Naive thymus-derived CD8-positive, alpha-beta T cell (primary cell): ENCODE measurements at places on chromosomes 11 and 22.
A peak's percentile ranks its signal among the peaks of the same experiment; 100 is the strongest.

GRCh38 chr22:44172370-44173108 lies 8.2 kb upstream of the PARVG start:
- no peak for DNase-seq

GRCh38 chr22:40531951-40532900 lies 104.3 kb downstream of the MRTFA start:
- no peak for DNase-seq

DNA sequence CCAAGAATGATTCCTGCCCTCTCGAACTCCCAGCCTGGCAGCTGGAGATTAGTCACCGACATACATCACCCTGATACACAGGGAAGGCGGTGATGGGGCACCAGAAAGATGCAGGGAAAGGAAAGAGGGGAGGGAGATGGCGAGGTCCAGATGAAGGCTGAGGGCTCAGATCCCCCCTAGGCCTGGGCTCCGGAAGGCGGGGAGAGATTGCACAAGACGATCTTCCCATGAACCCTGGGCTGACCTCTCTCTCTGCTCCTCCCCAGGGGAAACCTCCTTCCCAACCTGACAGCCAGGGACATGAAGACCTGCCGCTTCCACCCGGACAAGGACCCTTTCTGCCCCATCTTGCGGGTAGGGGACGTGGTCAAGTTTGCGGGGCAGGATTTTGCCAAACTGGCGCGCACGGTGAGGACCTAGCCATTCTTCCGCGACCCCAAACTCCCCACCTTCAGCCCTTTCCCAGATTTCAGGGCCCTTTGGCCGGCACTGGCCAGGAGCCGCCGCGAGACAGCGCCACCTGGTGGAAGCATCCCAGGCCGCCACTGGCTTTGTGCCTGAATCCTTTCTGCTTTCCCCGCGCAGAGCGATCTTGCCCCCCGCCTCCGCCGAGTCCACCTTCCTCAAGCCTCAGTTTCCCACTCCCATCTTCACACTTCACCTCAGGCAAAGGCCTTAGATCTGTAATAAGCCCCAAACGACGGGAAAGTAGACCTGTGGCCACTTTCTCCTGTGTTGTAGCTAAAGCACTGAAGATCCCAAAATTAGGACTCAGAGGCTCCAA lies 11.5 kb downstream of the P2RX3 start:
- DNase-seq: peak; percentile 17

DNA sequence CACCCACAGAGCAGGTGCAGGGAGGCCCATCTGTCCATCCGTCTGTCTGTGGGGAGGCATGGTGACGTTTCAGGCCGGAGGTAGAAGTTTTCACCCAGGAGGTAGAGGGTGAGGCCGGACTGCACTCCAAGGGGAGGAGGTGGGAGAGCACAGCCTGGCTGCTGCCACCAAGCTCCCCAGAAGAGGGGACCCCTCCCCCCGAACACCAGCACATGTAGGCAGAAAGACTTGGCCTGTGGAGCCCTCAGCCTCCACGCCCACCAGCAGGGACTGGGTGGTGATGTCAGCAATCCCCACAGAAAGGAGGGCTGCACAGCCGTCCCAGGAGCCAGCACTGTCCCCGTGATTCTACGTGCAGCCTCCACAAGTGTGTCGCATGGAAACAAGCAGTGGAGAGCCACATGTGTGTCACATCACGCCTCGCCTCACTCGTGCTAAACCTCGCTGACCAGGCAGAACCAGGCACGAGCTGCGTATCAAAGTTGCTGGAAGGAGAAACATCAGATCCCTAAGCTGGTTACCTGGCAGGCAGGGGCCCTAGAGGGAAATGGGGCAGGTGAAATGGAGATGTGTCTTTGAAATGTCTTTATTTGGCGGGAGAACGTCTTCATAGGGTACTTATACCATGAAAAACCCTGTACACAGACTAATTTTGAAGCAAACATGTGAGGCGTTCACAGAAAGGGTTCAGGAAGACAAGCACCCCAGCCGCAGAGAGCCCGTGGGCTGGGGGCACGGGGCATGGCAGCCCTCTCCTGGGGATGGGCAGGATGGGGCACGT lies 49.1 kb downstream of the CDKN1C start:
- no peak for DNase-seq

GRCh38 chr11:35073691-35074419 lies 65.1 kb upstream of the CD44 start:
- DNase-seq: no peak

DNA sequence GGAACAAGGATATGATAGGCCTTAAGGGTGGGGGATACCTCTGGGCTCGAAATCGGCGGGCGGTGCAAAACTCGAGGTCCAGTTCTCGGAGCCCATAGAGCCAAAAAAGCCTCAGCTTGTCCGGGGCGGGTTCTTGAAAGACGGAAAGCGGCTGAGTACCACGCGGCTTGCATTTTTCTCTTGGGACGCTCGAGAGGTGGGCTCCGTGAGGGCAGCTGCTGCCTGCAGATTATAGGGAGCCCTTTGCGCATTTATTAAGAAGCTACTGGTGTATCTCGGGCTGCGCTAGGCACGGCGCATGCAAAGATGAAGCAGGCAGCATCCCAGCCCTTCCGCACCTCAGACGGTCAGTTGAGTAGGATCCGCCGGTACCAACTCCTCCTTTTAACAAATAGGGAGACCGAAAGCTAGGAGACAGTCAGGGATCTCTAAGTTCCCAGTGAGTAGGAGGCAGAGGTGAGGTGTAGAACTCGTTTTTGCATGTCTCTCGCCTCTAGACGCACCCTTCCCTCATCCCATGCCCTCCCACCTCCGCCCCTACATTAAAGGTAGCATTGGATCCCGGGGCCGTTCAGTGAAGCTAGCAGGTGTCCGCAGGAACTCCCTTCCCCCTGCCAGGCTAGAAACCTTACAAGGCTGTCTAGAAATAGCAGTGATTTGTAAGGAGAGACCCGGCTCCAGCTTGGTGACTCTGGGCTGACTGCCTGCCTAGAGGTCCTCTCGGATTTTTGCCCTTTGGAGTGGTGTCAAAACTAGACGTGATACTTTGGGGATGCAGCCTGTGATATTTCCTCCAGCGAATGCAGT lies 768 bp downstream of the LDHA start:
- DNase-seq: no peak
